Dermis microvascular lymphatic vessel endothelial cell (primary cell): ENCODE measurements at places on chromosomes 2 and 18.

GRCh38 chr2:144288438-144288837 is 231.5 kb downstream of the ZEB2 start:
- DNase-seq: no peak

DNA sequence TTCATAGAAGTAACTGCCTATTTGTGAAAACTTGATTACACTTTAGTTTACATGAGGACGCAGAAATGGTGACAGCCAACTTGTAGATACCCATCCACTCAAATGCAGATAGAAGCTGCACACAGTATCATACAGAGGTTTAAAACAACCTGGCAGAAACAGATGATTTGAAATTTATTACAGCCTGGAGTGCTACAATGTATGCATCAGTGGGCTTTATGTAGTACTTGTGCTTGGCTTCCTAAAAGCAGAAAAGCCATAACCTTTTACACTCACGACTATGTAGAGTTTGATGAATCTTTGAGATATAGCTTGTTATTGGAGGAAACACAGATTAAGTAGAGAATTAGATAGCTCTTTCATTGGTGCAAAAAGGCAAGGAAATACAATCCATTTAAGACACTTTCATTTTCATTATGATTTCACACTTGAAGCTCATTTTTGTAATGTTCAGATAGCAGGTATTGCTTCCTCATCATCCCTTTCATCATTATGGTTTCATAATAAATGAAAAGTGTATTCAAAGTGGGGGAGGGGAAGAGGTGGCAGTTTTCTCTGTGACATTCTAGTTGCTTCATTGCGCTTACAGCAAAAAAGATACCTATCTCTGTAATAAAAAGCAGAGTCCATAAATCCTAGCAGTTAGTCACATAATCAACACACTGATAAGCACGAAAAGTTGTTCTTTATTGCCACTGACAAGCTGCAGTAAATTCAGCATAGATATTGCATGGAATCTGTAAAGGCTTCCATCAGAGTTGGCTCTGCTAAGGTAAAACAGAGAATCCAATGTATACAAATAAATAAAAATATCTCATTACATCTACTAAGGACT is 789.8 kb upstream of the FSHR start:
- DNase-seq: no peak

DNA sequence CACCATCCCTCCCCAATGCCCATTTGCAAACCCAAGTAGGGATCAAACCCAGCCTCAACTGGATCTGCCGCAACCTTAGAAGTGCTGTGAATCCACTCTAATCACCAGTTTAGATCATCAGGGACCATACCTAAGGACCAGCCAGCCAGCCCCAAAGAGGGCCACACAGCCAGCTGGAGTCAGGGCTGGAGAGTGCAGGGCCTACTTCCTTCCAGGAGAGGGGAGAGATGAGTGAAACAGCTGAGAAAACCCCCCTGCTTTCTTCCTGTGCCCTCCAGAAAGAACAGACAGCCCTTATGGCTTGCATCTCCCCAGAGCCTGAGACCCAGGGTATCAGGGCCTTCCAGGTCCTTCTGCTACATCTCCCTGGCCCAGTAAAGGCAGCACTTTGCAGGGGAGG is 25.8 kb downstream of the YPEL5 start:
- DNase-seq: no peak

DNA sequence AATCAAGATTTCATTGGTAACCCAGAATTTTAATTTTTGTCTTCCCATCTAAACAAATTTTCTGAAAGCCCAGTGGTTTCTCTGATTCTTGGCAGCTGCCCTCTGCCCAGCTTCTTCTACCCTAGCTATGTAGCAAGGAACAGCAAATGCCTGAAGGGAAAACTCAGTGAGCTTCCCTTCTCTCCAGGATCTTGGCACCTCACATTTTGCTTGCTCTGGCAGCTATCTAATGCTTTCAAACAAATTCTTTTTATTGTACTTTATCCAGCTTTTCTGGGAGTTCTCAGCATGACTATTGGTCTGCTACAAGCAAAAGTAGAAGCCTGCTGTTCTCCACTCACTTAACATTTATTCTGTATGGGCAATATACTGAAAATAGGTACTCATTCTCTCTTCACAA is 18.3 kb upstream of the GFPT1 start:
- DNase-seq: no peak
